NCI-H446 treated with DMSO at 0.1 percent for 48 hours (cell line): ENCODE measurements at places on chromosomes 11 and 22.

- no peak for DNase-seq
Measured at GRCh38 chr11:126485986-126486635, 130.6 kb downstream of the ST3GAL4 start.

DNA sequence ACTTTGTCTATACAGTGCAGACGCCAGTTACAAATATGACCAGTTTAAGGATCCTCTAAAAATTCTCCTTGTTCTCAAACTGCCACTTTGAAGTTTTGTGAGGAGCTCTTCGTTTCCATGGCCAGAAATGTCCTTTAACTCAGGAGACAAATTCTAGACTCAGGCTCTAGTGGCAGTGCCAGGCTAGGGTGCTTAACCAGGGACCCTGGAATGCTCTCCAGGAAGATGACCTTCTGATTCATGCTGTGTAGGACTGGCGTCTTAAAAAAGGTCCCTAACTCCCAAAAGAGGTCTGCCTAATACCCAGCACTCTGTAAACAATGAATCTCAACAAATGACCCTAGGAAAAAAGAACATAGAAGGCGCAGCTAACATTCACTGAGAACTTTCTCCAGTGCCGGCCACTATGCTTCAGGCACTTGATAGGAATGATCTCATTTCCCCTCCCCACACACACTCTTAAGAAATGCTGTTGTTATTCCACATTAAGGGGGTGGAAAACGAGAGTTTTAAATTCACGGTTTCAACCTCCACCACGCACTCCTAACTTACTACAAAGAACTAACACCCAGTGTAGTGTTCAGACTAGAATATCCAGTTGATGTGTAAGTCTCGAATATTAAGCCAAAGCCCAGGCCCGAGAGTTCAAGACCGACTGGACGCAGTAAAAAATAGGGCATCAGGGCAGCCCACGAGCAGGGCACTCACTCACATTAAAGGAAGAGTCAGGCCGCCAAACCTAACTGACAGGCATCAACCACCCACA is 747 bp downstream of the NXF1 start:
- no peak for DNase-seq

DNA sequence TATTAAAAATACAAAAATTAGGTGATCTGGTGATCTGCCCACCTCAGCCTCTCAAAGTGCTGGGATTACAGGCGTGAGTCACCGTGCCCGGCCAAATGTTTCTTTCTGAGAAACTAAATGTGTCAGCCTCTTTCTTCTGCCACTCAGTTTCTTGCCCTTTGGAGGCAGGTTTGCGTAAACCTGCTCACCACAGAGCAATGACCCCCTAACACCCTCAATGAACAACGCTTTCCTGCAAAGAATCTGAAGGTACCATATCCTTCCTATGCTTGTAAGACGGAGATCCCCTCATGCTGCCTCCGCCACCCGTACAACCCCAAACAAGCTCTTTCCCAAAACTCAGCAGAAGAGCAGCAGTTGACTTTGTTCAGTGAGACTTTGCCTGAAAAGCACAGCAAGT is 38.7 kb upstream of the TTLL12 start:
- no peak for DNase-seq

DNA sequence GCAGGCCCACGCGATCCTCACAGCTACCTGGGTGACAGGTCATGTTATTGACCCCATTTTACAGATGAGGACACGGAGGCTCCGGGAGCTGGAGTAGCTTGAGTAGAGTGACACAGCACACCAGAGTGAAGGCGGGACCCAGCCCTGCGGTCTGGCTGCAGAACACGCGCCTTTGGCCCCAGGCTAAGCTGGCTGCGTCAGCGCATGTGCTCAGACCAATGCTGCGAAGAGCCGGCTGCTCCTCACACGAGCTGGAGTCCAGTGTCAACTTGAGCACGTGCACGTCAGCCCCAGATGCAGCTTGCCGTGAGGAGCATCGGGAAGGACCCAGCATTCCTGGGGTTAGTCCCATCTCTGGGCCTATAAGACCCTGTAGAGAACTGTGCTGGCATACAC is 49.9 kb downstream of the SCUBE1 start:
- DNase-seq, result no peak

GRCh38 chr11:64237484-64237951 is 3.1 kb downstream of the VEGFB start:
- no peak for DNase-seq

GRCh38 chr22:35230839-35231584 is 26.3 kb upstream of the HMGXB4 start:
- peak; percentile 45 for DNase-seq
